ENCODE measurements at places on chromosomes 2 and 18.
A peak's percentile ranks its signal among the peaks of the same experiment; 100 is the strongest.

- DNase-seq = no peak
Observed at GRCh38 chr2:8036366-8036765, 645.5 kb upstream of the ID2 start.

DNA sequence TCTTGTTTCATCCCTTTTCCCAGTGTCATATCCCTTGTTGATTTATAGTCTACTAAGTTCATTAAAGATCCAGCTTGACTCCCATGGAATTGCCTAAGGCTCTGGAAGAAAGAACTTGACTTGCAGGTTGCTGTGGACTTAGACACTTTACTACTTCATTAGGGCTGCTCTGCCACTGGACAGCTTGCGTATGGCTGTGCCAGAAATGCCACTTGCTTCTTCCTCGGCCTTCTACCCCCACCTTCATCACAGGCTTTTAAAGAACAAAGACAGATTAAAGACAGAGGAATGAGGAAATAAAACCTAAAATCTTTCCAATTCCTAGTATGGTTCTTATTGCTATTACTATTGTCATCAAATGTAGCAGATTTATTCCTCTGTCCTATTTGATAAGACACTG, 591.7 kb downstream of the BCL11A start:
- no peak for DNase-seq

DNA sequence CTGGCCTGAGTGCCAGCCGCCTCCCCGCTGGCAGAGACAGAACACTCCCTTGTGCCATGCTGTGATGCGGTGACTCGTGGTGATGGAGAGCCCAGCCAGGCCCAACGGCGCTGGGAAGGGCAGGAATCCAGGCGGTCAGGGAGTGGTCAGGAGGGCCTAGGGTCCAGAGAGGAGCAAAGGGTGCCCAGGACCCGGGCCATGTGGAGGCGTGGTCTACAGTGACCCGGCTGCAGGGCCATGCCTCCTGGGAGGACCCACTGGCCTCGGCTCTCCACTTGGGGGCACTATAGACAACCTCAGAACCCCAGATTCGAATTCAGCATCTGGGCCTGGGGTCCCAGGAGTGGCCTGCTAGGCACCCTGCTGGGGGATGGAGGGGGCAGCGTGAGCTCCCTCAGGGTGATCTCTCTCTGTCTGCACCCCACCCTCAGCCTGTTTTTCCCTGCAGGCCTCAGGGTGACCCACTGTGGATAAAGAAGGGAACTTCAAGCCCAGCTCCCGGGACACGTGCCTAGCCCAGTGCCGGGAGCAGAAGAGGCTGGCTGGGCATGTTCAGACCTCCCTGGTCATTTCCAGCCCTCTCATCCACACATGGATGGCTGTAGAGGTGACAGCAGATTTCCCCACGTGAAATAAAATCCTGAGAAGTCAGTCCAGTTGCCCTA, 13.0 kb downstream of the AMER3 start:
- DNase-seq = no peak

- DNase-seq = no peak
Observed at GRCh38 chr18:51361130-51361860, 163.8 kb upstream of the MEX3C start.

- DNase-seq = peak; percentile 49
Observed at GRCh38 chr18:46676182-46676835, 19.3 kb upstream of the LOXHD1 start.

- DNase-seq = peak; percentile 89
Observed at GRCh38 chr18:33135951-33136660, 304.4 kb downstream of the CCDC178 start.

DNA sequence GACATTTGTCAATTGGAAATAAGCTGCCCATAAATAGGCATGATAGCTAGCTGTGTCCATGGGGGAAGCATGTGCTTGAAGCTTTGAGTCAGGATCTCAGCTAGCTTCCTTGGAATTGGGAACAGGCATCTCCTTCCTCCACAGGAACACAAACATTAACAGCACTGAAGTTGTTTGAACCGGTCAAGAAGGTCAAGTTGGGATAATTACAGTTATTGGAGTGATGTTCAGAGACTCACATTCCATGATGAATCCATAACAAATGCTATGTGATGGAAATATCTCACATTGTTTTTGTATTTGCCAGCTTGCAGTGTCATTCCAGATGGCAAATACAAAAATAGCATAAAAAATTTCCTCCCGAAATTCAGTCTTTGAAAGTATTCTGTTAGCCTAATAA, 347.6 kb upstream of the SMIM21 start:
- no peak for DNase-seq

DNA sequence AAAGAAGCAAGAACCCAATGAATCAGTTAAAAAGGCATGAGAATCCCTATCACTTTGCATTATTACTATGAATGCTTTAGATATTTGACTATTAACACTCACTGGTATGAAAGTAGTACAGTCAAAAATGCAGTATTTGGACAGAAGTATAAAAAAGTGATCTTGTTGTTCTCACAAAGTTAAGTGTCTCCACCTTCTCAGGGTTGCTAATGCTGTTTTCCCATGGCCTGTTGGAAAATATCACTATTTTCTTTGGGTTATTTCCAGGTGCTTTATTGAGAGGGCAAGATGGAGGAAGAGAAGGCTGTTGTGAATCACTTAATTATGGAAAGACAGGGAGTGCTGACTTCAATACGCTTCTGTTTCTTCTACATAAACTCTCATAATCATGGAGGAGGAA, 13.6 kb upstream of the CREB1 start:
- DNase-seq = no peak

DNA sequence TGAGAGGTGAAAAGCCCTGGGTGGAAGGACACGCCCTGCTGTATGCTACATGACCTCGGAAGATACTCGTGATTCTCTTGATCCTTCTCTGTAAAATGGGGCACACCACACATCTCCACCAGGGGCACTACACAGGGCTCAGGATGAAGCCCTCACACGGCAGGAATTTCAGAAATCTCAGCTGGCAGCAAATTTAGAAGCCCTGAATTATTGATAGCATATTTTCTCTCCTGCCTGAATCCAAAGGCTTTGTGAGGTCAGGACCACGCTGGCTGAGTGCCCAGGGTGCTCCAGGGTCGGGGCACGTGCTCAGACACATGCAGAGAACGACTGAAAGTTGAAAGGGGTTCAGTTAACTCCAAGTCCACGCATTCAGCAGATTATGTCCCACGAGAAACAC, 42.1 kb upstream of the GALR1 start:
- peak; percentile 66 for DNase-seq

GRCh38 chr2:3535794-3536681, 16.7 kb upstream of the ADI1 start:
- DNase-seq = no peak

DNA sequence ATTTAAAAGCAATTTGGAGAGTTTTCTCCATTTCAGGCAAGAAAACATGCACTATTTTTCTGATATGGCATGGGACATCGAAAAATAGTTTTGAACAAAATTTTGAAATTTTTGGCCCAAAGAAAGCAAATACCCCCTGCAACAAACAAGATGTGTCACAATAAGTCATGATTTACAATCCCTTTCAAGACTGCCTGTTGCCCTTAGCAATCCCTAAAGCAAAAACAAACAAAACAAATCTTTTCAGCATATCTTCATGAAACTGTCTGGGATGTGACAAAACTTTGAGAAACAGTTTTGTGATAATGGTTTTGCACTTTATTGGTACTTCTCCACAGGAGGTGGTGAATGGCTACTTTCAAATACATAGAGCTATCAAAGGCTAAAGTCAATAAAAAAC, 1888.7 kb upstream of the PIK3C3 start:
- DNase-seq = no peak

GRCh38 chr2:195961873-195962272, 106.8 kb downstream of the DNAH7 start:
- DNase-seq = no peak

DNA sequence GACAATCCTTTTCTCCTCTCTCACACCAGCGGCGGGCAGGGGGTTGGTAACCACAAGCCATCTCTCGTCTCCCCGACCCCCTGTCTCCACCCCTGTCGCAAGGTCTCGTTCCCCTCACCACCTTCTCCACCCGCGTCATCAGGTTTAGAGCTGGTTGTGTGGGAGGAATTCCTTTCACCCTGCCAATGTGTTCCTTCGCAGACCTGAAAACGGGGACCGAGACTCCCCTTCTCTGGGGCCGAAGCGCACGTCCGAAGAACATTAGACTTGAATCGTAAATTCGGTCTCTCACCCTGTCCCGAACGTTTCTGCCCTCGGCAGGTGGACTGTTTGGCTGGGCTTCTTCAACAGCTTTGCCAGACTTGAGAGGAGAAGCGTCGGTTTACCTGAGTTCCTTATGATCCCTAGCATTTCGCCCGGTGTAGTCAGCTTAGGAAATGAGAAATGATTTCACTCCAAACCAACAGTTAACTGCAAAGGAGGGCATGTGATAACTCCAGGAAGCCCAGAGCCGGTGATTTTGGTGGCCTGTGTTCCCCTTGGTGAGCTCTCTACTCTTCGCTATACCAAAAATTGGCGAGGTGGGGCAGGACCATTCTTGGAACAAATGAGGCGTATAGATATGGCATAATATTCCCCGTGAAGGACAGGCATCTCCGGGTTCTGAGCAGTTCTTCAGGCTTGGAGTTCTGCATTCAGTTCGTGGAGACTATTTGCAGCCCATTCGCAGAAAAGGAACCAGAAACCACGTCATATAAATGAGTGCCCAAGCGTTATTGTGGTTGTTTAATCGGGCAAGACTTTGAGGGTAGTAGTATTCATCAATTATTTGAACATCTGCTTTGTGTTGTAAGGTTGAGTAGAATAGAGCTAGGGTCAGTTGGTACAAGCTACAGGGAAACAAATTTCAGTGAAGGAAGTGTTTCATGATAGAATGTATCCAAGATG, 694 bp downstream of the CFAP36 start:
- peak; percentile 68 for DNase-seq

DNA sequence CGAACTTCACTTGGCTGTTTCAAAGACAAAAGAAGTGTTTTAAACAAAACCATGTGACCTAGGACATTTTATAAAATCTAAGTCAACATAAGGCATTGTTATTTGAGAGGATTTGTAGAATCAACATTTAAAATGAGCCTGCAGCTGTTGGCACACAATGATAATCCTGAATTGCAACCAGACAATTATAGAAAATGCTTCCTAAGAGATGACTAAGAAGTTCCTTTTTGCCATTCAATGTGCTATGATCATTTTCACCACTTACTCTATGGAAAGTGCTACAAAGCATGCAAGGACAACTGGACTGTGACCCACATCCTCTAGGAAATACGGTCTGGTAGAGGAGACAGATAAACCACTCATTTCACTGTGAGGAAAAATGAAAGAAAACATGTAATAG, 246.4 kb downstream of the CDH20 start:
- DNase-seq = peak; percentile 51

DNA sequence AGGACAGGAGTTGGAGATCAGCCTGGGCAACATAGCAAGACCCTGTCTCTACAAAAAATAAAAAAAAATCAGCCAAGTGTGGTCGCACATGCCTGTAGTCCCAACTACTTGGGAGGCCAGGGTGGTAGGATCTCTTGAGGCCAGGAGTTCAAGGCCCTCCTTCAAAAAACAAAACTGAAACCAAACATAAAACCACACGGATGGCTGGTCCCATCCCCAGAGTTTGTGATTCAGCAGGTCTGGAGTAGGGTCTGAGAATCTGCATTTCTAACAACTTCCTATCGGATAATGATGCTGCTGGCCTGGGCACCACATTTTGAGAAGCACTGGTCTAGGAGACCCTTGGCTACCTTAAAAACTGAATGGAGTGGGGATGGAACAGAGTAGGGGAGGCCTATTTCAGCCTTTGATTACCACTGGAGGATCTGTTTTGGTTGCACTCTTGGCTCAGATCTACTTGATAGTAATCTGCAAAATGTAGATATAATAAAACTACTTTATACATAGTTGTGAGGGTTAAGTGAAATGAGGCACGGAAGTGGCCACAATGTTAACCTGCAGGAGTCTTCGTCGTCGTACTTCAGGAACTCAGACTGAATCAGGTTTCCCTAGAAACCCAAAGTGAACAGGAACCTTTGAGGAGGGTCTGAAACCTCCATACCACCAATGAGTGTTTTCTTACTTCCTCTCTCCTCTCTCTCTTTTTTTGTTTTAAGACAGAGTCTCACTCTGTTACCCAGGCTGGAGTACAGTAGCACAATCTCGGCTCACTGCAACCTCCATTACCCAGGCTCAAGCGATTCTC, 25.5 kb upstream of the NFE2L2 start:
- DNase-seq = no peak

DNA sequence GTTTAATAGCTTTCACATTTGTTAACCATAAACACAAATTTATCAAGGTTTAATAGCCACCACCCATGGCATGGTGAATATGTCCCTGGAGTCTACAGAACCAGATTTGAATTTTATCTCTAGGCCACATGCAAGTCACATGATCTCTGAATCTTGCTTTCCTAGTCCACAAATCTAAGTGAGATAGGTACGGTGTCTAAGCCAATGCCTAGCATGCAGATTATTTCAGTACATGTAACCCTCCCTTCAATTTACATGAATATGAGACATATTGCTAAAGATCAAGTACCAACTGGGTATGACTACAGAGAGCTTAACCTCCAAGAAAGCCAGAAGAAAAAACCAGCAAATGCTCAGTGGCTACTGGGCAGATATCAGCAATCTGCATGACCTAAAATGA, 10.0 kb downstream of the ZNF24 start:
- DNase-seq = no peak

Data from NCI-H69 (cell line).